T follicular helper cell (primary cell): ENCODE measurements at places on chromosomes 13 and 19.
A peak's percentile ranks its signal among the peaks of the same experiment; 100 is the strongest.

DNA sequence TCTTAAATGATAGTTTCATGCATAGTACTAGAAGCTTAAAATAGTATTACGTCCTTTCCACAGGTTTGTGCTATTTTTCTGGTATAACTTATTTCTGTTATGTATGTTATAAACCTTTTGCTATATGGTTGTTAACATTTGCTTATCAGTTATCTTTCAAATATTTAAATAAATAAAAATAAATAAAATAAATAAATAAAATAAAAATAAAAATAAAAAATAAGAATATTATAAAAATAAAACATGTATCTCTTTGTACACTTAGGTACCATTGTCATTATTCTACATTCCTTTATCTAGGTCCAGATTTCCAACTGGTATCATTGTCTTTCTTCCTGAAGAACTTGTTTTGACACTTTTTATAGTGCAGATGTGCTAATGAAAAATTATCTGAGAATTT is 1310.4 kb upstream of the SLC10A2 start:
- DNase-seq = no peak

- DNase-seq = no peak
These were observed 5.0 kb downstream of the CYTH2 start for GRCh38 chr19:48474084-48474592.

DNA sequence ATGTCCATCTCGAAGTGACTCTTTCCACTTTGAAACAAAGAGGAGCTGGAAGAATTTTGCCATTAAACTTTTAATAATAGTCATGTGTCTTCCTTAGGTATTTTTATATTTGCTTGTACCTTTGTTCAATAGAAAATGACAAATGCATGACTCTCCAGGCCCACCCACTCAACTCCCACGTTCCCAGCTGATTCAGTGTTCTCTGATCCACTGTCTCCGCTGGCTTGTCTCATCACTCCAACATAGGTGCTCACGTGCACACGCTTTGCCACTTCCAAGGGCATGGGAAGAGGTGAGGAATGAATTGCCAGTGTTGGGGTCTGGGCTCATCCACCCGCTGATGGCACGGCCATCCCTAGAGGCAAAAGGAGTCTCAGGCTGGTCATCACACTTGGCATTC is 24.5 kb downstream of the RASL11A start:
- DNase-seq = no peak

DNA sequence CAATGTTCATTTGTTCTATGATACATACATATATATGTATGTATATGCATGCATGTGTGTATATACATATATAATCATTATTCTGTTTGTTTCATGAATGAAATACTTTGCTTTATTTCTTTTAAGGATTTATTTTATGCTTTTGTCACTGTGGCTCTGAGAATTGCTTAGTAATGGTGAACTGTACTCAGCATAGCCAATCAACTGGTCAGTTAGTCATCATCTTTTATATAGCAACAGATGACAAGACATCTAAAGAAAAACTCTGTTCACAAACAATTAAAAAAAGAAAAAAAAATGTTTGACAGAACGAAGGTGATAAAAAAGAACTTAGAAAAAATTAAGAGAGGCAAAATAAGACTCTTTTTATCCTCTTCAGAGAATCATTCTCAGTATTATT is 1440.3 kb downstream of the PCDH9 start:
- no peak for DNase-seq

GRCh38 chr13:23778002-23778652 is 111.1 kb downstream of the MIPEP start:
- DNase-seq = no peak

GRCh38 chr13:21638319-21639282 is 32.3 kb upstream of the FGF9 start:
- peak; percentile 6 for DNase-seq

DNA sequence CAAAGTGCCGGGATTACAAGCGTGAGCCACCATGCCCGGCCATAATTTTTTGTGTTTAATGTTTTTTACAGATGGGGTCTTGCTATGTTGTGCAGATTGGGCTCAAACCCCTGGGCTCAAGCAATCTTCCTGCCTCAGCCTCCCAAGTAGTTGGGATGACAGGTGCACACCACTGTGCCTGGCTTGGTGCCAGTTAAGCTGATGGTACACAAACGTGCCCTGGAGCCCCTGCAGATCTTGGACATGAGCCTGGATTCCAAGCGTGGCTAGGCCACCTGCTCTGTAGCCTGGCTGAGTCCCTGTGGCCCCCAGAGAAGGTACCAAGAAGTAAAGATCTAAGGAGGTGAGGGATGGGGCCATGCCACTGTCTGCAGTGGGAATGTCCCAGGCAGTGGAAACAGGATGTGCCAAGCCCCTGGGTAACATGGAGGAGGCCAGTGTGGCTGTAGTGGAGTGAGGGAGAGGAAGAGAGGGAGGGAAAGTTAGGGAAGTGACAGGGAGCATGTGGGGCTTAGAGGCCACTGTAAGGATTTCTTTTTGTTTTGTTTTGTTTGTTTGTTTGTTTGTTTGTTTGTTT is 7.0 kb downstream of the PRODH2 start:
- DNase-seq = no peak

DNA sequence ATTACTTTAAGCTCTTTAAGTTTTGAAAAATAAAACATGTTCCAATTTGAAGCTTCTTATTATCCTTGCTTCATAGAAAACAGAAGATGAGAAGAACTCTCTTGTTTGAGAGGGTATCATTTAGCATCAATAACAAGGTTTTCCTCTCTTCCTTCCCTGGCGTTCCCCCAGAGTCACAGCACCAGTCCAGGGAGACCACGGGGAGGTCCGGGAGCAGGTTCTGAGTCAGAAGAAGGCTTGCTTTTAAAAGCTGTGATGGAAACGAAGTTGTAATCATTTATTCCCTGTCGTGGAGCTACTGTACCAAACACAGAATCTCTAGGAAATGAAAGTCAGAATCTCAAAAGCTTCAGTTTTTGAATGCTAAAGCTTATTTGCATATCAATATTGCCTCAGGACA is 174.0 kb upstream of the LSM14A start:
- DNase-seq = no peak

- no peak for DNase-seq
These were observed 374.0 kb downstream of the IRS2 start for GRCh38 chr13:109412283-109412901.

GRCh38 chr13:48580185-48580803 is 47.4 kb upstream of the RCBTB2 start:
- DNase-seq = peak; percentile 67

GRCh38 chr13:39035799-39036198 is 2.1 kb downstream of the PROSER1 start:
- no peak for DNase-seq

DNA sequence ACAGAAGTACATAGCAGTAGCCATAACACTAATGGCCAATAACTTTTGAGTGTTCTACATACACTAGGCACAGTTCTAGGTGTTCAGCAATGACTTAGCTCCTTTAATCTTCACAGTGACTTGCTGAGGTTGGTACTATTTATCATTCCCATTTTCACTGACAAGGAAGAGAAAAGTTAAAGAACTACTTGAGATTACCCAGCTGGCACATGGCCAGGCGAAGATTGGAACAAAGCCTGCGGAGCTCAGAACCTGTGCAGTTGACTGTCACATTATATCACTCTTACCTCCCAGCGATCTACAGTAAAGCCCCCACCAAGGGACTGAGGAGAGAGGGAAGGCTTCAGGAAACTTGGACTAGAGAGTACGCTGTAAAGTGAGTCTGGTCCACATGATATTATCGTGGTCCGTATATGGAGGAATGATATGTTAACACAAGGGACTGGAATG is 42.4 kb upstream of the WDFY2 start:
- no peak for DNase-seq

DNA sequence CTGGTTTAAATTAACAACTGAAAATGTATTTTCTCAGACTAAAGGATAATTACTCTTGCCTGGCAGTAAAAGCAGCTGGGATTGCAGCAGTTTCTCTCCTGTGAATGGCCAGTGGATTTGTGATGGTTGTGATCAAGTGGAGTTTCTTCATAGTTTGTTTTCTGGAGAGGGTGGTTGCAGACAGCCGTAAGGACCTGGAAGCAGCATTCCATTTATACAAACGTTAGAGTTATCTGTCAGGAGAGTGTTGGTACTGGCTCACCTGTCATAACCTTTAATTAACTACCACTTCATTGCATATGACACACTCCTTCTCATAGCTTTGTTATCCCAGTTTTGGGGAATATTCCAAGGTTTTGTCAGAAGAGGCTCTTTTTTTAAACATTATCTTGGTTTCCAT is 258.4 kb upstream of the SLC10A2 start:
- no peak for DNase-seq

DNA sequence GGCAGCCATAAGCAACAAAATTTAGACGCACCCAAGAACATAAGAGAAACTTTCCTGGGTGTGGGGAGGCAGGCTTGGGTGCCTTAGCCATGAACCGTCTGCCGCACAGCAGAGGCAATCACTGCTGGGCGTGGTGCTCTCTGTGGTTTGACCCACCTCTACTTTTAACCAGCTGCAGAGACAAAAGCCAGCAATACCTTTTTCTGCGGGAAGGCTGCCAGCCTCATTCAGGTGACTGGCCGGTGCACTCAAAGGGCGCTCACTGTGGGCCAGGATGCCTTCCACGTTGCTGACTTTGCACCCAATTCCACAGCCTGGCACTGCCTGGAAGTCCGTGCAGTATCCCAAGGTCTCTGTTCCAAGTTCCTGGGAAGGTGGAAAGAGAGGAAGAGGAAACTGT is 69.1 kb downstream of the ATP7B start:
- peak; percentile 4 for DNase-seq

DNA sequence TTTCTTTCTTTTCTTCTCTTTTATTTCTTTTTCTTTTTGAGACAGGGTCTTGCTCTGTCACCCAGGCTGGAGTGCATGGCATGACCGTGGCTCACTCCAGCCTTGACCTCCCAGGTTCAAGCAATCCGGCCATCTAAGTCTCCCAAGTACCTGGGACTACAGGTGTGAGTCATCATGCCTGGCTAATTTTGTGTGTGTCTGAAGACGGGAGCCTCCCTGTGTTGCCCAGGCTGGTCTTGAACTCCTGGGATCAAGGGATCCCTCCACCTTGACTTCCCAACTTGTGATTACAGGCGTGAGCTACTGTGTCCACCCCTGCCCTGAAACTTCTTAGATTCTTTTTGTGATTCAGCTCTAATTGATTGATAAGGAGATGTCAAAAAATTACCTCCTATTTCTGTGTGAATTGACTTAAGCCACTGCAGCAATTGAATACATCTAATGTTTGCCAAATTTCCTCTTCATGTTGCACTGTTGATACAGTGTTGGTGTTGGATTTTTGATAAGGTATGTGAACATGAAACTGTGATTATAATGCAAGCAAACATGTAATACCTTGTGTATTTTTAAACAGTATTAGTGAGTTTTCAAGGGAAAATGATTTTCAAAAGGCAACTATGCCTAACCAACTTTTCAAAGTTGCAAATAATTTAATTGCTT is 22.6 kb downstream of the KLF5 start:
- DNase-seq = no peak

DNA sequence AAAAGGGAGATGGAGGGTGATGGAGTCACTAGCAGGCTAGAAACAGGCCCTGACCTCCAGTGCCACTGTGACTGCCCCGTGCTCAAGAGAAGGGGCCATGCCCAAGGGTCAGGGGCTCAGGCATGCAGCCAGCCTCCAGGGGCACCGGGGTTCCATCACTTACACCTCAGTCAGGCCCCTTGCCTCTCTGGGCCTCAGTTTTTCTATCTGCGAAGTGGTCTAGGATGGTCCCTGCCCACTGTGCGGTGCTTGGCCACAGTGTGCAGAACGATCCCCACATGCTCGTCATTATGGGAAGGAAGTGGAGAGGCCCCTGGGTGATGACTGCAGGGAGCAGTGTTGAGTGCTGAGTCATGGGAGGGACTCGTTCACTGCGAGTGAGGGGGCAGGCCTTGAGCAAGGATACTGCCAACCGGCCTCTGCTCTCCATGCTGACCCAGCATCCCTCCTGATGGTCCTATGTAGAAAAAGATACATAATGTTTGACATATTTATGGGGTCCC is 23.1 kb downstream of the TMED1 start:
- DNase-seq = no peak

DNA sequence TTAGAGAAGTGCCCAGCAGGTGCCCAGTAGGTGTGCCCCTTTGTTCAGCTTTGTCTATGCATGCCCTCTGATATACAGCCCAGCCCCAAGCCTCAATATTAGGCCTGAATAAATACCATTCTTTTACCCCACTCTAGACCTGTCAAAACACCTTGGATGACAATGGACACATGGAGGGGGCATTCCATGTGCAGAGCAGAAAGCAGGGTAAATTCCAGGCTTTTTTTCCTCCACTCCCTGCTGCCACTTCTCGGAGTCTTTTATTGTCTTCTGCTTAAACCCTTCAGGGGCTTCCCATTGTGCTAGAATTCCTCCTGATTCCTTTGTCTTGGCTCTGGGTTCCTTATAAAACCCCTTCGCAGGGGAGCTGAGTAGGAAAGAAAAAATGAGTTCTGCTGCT is 5.8 kb upstream of the FRY start:
- DNase-seq = no peak

- no peak for DNase-seq
These were observed 66.6 kb downstream of the ARHGEF18 start for GRCh38 chr19:7415163-7415856.

- no peak for DNase-seq
These were observed 13.0 kb downstream of the POSTN start for GRCh38 chr13:37585541-37585940.

DNA sequence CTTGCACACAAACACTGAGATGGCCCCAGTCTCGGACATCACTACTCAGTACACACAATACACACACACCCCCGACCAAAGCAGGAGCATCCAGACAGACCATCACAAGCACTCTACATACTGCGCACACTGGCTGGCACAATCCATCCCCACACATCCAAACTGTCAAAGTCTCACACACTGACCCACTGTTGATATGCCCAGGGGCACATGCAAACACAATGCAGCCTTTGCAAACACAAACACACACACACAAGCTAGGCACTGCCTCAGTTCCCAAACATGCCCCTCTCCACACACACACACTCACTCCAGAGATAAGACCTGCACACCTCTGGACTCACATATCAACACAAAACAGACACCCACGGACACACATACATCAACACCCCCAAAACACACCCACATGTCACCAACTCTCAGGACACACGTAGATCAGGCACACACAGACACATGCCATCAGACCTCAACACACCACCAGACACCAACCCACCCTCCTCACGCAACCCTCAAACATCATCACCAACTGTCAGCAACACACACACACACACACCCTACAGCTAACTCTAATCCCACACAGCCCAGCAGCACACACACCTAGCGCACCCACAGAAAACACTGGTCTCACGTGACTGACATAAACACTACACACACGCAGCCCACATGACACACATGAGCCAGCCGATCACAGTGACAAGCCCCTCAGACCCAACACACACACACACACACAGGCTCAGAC is 1.9 kb downstream of the BBC3 start:
- no peak for DNase-seq

GRCh38 chr19:45218911-45219743 is 26.1 kb downstream of the EXOC3L2 start:
- no peak for DNase-seq

DNA sequence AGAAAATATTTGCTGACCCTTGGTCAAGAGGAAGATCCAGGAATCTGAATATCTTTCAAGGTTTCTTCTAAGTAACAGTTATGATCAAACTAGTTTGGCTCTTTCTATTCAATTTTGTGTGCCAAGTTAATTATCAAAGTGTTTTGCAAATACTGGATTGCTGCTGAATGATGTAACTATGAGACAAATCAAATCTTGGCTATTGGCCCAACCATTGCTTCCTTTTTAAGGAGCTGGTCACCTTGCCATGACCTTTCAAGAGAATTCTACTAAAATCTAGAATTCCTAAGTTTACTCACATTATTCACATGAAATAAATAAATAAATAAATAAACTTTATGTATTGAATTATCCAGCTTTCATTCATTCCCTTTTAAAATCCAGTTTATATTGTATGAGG is 371.8 kb downstream of the SLITRK6 start:
- no peak for DNase-seq

- DNase-seq = no peak
These were observed 4.1 kb downstream of the C1QTNF9 start for GRCh38 chr13:24313439-24313838.
